ENCODE measurements at places on chromosomes 3 and 15. TPM values are rescaled to one million over a fixed set of nuclear protein-coding genes. Genes with fewer than 3 reads are reported as not detected.
A peak's percentile ranks its signal among the peaks of the same experiment; 100 is the strongest.

DNA sequence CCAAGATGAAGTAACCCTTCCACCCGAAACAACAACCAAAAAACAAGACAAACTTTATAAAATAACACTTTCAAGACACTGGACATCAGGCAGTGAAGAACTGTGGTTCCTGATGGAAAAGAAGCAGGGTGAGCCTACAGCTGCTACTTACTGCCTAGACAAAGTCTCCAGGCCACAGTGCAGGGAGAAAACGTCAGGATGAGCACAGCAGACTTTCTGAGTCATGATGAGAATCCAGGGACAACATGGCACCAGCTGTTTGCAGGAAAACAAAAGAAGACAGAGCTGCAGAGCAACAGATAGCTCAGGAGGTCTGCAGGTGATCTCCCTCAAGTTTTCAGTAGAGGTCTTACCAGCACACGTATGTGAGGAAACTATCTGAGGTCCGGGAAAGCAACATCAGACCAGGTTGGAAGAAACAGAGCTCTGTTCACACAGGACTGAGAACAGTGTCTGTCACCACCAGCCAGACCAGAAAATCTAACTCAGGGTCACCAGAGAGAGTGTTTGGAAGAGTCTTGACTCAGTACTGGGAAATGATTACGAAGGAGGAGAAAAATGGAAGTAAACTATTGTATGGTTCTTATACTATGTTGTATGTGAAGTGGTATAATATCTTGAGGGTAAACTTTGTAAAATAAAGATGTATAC, 108.9 kb downstream of the ANO10 start:
- no peak for DNase-seq

DNA sequence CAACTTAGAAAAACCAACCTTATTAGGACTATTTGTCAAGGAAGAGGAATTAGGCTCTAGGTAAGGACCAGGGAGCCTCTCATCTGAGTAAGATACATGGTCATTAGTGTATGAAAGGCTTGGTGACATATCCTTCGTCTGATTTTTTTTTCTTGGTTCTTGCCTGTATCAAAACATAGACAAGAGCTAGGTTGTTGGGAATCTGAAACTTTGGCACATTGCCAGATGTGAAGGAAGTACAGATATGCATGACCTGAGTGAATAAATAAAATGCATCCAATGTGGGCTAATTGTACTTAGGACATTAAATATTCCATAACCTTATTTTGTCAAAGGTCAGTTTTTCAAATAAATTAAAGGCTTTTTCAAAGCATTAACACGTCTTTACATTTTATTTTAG, 151.8 kb downstream of the SYNPR start:
- no peak for DNase-seq

DNA sequence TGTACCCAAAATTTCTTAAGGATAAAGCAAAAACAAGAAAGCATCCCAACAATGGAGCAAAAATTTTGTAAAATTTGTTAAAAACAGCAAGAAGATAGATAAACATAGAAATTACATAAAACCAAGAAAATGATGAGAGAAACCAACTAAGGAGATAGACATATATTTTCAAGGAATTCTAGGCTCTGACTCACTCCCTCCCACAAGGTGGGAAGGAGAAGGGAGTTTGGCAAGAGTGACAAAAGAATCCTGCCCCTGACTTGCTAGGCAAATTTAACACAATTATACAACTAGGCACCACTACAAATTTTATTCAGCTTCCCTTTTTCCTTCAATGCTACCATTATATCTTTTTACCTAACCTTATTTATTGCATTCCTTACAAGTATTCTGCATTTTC, 70.9 kb downstream of the MYO9A start:
- peak; percentile 22 for DNase-seq

DNA sequence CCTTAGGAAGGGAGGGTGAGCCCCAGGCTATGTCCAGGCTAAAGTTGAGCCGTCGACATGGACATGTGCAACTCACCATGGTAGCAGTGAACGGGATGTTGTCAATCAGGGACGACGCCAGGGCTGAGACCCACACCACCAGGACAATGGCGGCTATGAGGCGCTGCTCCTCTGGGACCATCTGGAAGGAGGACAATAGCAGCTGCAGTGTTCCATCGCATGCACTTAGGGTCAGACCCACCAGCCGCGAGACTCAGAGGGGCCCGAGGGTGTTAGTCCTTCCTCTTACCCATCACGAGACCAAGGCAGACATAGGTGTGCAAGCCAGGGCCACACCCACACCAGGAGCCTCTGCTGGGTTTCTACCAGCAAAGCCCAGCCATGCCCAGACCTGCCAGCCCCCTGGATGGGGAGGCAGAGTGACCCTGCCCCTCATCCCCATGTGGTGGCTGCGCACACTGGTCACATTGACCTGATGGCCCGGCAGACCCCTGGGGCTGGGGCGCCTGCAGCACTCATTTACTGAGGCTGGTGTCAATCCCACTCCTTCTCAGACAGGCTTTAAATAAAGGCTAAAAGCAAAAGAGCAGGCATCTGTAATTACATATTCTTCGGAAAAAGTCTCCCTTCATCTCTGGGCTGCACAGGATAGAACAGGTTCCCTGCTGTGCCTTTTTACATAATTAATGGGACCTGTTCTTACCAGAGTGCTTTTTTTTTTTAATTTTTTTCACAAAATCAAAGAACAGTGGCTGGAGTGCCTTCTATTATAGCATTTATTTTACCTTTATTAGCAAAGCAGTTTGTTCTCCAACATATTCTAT, 227.8 kb downstream of the OCA2 start:
- no peak for DNase-seq

GRCh38 chr15:68209735-68210408, 4.7 kb upstream of the CALML4 start:
- DNase-seq: no peak

DNA sequence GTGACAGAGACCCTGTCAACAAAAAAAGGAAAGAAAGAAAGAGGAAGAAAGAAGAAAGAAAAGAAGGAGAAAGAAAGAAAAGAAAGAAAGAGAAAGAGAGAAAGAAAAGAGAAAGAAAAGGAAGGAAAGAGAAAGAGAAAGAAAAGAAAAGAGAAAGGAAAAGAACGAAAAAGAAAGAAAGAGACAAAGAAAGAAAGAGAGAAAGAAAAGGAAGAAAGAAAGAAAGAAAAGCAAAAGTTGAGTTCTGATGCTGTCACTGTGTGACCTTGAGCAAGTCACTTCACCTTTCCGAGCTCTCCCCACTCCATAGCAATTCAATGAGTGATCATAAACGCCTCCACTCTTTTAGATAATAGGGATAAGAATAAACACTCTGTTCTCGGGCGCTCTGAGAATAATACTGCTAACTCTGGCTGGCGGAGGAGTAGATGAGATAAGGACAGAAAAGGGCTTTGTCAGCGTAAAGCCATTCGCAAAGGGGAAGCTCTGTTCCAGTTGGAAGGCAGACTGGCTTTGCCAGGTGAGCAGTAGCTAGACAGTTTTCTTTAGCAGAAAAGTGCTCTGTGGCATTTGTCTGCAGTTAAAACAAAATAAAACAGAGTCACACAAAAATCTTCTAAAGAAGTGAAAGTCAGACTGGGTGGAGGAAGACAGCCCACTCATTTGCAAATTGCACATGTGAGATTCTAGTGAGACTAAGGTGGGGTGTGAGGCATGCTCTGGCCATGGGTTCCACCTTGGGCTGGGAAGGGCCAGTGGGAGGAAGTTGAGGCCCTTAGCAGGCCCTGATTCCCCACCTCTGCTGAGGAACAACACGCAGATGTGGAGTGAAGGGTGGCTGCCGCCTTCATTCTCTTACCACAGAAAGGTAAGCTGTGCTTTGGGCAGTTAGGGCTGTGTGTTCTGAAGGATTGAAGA, 9.6 kb upstream of the FLNB start:
- peak; percentile 76 for DNase-seq

DNA sequence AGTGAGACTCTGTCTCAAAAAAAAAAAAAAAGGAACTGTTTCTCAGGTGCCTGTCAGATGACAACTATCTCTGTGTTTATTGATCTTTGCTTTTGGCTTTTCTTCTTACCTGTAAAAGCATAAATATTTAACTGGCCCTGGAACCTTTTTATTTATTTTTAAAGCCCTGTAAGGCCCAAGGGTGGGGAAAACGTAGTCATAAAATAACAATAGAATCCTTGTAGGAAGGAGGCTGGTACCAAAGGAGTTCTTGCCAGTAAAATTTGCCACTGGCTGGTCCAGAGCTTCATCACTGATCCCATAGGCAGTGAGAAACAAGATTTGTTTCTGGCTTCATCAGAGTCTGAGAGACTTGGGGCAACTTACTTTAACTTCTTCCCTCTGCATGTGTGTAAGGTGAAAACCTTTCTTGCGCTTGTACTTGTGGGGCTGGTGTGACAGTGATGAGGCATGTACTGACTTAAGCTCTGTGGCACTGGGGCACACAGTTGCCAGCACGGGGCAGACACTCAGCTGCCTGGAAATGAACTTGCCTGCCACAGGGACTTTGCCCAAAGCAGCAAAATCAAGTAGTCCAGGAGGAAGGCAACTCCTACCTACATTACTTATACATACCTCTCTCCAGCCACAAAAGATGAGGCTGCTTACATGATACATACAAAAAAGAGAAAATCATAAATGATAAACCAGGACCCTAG, 19.6 kb downstream of the B4GALT4 start:
- DNase-seq: no peak

- DNase-seq: no peak
Observed at GRCh38 chr3:128472449-128473179, 5.9 kb upstream of the DNAJB8 start.

- DNase-seq: peak; percentile 42
Observed at GRCh38 chr15:59296181-59296617, 76.5 kb downstream of the MYO1E start.

GRCh38 chr3:29004885-29005599, 275.8 kb upstream of the RBMS3 start:
- DNase-seq: peak; percentile 1

DNA sequence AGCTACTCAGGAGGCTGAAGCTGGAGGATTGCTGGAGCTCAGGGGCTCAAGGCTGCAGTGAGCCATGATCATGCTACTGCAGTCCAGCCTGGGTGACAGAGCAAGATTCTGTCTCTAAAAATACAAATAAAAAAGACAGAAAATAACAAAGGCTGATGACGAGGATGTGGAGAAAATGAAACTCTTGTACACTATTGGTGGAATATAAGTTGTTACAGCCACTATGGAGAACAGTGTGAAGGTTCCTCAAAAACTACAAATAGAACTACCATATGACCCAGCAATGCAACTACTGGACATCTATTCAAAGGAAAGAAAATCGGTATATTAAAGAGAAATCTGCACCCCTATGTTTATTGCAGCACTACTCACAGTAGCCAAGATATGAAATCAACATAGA, 526.7 kb upstream of the NAALADL2 start:
- DNase-seq: no peak

DNA sequence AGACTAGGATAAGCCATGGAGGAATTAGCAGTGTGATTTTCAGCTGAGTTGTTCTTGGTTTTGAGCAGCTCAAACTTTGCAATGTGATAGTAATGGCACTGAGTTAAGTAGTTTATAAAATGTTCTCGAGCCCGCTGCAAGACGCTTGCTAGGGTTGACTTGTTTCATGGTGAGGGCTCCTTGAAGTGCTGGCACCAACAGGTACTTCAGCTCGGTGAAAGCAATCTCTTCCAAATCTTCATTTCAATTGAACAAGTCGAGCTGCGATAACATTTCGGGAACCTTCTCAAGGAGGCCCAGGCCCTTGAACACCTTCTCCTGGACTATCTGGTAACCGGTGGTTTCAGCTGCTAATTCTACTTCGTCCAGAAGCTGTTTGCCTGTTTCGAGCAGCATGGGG, 50.8 kb upstream of the DYNC1LI1 start:
- no peak for DNase-seq

DNA sequence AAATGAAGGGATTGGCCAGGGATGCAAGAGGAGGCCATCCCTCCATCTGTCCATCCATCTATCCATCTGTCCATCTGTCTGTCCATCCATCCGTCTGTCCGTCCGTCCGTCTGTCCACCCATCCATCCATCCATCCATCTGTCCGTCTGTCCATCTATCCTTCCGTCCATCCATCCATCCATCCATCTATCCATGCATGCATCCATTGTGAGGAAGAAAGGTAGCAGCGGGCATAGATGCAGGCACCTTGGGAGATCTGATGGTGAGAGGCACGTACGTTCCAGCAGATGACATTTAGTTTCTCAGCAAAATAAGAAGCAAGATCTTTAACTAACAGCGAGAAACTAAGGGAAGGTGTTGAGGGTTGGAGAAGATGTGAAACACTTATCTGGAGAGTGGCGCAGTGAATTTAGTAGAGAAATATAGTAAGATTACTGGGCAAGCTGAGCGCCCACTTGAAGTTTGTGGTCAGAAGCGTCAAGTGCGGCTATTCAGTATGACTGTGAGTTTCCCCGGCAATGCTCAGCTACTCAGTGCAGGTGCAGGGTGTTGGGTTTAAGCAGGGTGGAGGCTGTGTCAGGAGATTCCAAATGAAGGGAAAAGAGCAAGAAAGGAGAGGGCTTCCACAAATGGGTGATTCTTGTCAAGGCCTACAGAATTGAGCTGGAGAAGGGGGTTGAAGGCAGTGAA, 22.4 kb upstream of the SRP14 start:
- no peak for DNase-seq

DNA sequence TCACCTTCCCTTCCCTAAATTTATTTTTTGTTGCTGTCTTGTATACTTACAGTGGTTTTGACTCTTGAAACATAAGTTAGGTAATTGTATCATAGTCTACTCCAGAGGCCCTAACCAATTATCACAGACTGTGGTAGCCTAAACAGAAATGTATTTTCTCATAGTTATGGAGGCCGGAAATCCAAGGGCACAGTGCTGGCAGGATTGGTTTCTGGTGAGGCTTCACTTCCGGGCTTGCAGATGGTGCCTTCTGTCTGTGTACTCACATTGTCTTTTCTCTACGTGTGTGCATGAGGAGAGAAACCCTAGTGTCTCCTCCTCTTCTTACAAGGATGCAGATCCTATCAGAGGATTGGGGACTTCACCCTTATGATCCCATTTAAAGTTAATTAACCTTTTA, 290.2 kb upstream of the KCNMB2 start:
- DNase-seq: no peak

GRCh38 chr3:41681479-41681878, 280.4 kb downstream of the ULK4 start:
- DNase-seq: peak; percentile 87

GRCh38 chr3:134314588-134315285, 59.5 kb downstream of the AMOTL2 start:
- no peak for DNase-seq

- DNase-seq: no peak
Observed at GRCh38 chr3:42148982-42149432, 57.9 kb downstream of the TRAK1 start.

- DNase-seq: no peak
Observed at GRCh38 chr3:63437858-63438257, 159.8 kb downstream of the SYNPR start.

GRCh38 chr3:150362515-150363302, 45.4 kb upstream of the TSC22D2 start:
- DNase-seq: peak; percentile 85

GRCh38 chr3:143951351-143951971, 20.2 kb upstream of the DIPK2A start:
- peak; percentile 28 for DNase-seq

The CHRNA7 gene
- not detected for total RNA-seq

The LYZL4 gene
- not detected for total RNA-seq

The TMEM40 gene
- 53.3 TPM for total RNA-seq

The ATP8B4 gene
- 2.2 TPM for total RNA-seq

The FURIN gene
- total RNA-seq: 49.6 TPM

The PP2D1 gene
- not detected for total RNA-seq

The GABPB1 gene
- total RNA-seq: 27.6 TPM

The PAK6 gene
- 13.7 TPM for total RNA-seq

The IFRD2 gene
- 65.5 TPM for total RNA-seq

The LIPC gene
- not detected for total RNA-seq

The CHAC1 gene
- 69.8 TPM for total RNA-seq

The CCDC9B gene
- total RNA-seq: 67.3 TPM

The SCAANT1 gene
- not detected for total RNA-seq

The CMTM6 gene
- total RNA-seq: 70.0 TPM

The STIMATE gene
- total RNA-seq: 14.7 TPM

The CCR8 gene
- not detected for total RNA-seq
